ENCODE measurements at places on chromosomes 5 and 9.
A peak's percentile ranks its signal among the peaks of the same experiment; 100 is the strongest.

GRCh38 chr9:76883341-76883855 lies 22.5 kb downstream of the PRUNE2 start:
- DNase-seq, result no peak

GRCh38 chr9:134214766-134215419 lies 50.5 kb upstream of the RNU6ATAC start:
- DNase-seq, result no peak

DNA sequence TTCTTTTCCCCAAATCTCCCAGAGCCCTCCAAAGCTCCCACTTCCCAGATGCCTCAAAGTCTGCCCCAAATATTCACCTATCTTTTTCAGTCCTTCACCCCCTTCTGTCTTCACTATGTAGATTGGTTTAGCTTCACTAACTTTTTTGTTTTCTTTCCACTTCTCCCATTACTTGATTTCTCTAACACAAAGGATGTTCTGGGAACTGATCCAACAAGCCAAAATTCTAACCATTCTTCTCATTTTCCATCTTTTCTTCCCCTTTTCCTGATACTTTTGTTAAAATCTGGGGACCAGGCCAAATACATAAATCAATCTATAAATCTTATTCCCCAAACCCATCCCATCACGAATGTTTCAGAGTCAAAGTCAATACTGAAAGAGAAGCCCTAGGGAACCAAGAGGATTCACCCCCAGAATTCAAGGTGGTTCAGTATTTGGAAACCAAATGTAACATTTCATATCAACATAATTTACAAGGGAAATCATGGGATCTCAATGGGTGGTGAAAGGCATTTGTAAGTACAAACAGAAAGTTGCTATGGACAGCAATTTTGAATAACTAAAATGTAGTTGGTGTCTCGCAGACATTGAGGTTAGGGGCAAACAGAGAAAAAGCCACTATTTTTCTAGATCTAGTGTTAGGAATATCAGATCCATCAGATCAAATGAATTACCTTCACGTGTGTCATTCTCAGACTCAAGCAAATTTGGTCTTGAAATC lies 35.3 kb downstream of the APTX start:
- DNase-seq, result no peak

DNA sequence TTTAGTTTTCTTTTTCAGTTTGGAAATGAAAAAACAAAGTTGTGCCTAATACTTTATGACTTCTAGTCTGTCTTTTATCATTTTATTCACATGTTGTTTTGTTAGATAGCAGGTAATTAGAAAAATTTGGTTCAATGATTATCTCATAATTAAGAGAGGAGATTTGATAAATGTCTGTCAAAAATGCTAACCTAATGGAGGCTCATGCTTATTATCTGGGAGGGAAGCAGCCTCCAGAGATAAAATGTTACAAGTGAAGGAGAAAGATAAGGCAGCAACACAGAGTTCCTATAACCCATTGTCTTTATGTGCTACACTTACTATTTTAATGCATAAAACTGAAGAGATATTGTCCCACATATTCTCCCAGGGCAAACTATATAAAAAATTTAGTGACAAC lies 53.5 kb downstream of the SLC27A6 start:
- peak; percentile 69 for DNase-seq

DNA sequence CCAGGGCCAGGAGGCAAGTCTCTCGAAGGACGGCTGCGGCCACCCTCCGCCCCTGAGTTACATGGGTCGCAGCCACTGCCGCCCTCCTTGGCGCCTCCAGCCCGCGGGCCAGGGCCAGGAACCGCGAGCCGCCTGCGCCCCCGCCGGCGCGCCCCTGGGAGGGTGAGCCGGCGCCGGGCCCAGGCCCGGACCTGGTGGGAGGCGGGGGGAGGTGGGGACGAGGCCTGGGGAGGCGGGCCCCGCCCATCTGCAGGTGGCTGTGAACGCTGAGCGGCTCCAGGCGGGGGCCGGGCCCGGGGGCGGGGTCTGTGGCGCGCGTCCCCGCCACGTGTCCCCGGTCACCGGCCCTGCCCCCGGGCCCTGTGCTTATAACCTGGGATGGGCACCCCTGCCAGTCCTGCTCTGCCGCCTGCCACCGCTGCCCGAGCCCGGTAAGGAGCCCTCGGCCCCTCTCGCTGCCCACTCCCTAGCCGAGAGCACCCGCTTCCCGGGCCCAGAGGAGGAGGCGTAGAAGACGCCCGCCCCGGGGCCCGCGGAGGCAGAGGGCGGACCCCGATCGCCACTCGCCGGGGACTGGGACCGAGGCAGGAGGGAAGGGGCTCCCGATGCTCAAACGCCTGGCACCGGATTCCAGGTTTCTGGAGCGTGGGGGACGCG lies at the start of gene ASS1:
Gene ASS1, plus strand, starts transcription at position 397 of the 657 bp plus-strand sequence. CDS start 7,268 bp downstream, outside the sequence.
- DNase-seq, result no peak

DNA sequence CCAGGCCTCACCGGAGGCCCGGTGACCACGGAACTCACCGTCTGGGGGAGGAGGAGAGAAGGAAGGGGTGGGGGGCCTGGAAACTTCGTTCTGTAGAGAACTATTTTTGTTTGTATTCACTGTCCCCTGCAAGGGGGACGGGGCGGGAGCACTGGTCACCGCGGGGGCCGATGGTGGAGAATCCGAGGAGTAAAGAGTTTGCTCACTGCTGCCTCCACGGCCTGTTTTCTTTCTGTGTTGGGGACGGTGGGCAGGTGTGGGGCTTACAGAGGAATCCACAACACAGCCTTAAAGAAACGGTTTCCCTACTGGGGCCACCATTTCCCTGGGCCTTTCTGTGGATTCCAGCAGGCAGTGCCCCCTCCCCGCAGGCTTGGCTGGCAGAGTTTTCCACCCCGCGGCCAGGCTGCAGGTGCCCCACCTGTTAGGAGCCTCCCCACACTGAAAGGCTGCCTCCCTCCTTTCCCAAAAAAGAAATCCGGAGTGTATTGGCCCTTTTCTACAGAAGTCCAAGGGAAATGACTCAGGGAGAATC lies 80.8 kb downstream of the NTNG2 start:
- DNase-seq, result peak; percentile 65

GRCh38 chr5:140043508-140043872 lies 391 bp upstream of the NRG2 start:
- no peak for DNase-seq

DNA sequence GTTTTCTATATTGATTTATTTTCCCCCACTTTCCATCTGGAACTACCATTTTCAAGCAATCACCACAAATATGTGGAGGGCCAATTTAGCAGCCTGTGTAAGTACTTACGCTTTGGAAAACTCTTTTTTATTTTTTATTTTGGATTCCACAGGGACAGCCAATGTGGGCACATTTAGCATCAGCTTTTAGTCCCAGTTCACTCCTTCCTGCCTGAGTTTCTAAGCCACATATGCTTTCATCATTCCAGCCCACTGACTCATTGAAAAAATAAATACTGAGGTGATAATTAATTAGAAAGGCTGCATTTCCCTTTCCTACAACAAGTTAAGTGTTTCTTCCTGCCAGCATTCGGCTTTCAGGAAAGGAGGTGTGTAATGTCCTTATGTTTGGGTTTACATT lies 76.8 kb downstream of the TMEM167A start:
- DNase-seq, result no peak

DNA sequence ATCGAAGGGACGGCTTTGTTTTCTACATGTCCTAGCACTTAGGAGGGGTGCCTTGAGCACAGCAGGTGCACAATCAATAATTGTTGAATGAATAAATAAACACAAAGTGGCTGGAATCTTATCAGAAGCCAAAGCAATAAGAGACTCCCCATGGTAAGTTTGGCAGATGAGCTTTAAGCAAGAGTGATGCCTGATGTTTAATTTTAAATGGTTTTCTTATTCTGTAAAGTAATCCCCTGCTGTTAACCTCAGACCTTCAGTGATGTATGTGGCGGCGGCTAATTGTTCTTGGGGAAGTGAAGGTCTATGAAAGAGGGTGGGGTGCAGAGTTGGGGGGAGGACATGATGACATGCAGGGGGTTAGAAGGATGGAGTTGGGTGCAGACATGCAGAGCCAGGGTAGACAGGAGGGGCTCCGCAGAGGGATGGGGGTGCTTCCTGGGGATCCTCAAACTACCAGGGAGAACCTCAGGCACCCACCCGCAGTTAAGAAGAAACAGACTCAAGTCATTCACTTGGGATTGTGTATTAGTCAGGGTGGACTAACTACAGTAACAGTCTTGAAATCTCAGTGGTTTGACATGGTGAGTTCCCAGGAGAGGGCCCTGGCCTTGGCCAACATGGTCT lies 65.7 kb upstream of the SHB start:
- no peak for DNase-seq

DNA sequence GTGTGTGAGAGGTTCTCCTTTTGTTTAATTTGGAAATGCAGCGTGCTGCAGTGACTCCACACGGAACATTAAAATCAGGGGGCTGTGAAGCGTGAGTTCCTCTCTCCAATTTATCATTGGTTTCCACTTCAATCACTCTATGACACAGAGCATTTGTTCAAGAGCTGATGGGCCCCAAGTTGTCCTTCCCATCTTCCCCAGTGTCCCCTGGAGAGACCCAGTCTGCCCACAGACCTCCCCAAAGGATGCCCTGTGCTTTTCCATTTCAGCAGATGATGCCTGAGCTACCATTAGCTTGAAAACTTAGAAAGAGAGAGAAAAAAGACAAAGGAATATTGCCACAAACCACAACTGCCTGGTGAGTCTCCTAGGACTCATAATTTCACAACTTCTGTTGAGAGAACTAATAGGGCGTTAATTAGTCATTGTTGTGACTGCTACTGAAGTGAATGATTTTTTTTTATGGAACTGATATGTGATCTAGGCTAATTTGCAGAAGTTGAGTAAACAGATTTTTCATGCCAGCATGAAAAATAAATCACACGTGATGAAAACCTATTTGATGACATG lies 772.7 kb downstream of the SEMA5A start:
- DNase-seq, result no peak

DNA sequence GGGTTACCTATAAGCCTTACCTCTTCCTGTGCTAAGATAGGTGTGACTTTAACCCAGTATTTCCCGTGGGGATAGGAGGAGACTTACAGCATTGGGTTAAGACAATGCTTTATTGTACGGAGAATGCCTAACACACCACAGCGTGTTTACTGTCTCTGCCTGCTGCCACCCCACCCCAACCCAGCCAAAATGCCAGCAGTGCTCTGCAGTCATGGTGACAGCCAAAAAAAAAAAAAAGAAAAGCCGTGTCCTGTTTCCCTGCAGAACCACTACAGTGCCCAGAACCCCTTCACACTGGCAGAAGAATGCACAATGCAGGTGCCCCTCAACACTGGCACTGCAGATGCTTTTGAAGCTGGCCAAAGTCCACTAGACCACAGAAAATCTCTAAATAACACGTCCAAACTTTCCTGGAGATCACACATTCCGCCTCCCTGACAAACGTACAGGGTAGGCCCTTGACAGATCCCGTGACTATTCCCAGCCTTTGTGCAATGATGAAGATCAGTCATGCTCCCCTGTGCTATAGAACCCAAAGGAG lies 102.2 kb downstream of the SERINC5 start:
- no peak for DNase-seq

GRCh38 chr9:20760246-20760891 lies 76.3 kb downstream of the FOCAD start:
- peak; percentile 53 for DNase-seq

DNA sequence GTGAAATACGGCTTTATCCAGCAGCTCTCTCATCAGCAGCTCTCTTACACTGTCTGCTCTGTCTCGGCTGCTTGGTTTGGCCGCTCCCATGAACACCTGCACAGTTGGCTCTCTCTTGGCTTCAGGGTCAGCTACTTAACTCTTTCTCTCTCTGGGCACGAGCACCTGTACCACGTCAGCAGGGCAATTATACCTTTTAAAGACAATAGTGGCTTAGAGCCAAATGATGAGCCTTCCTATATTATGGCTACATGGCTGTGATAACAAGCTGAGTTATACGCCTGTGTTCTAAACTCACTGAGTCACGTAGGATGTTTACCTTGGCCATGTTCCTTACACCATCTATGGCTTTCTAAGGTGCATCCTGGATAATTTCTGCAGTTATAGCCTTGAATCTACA lies 69.2 kb upstream of the CTNND2 start:
- DNase-seq, result no peak

GRCh38 chr9:134381671-134382516 lies 55.6 kb downstream of the RXRA start:
- DNase-seq, result peak; percentile 1

DNA sequence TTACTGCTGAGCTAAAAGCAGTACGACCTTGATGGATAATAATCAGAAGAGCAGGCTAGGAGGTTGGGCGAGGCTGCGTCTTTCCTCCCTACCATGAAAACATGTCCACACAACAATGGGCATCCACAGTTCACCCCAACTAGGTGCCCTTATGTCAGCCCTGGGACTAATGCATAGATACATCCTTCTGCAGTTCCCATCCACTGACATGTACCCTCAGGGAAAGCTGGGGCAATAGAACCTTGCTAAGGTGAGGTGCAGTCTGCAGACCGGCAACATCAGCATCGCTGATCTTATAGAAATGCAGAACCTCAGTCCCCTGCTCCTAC lies 697 bp upstream of the PRUNE2 start:
- DNase-seq, result no peak

DNA sequence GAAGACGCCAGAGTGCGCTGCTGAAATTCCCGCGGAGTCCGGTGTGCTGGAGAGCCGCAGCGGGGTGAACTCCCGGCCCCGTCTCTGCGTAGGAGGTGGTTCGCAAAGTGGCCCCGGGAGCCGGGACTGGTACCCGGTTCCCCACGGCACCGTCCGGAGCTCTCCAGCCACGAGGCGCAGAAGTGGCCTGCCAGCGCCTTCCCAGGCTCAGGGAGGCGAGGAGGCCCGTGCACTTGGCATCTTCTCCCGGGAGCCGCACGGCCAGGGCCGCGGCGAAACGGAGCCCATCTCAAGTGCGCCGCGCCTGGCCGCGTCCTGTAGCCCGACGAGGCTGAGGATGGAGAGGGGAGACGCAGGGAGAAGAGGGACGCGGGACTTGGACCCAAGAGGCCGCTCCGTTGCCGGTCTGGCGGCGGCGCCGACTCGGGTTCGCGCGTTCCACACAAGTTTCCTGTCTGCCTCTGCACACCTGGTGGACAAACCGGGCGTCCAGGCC lies 1.1 kb upstream of the IRX1 start:
- peak; percentile 53 for DNase-seq

GRCh38 chr9:113919382-113919781 lies 43.3 kb downstream of the ZNF618 start:
- no peak for DNase-seq

- DNase-seq, result peak; percentile 12
Measured at GRCh38 chr5:144089401-144090021, 80.9 kb downstream of the YIPF5 start.

- no peak for DNase-seq
Measured at GRCh38 chr5:139418793-139419192, 14.9 kb upstream of the SPATA24 start.

- DNase-seq, result no peak
Measured at GRCh38 chr5:139660105-139660922, 12.2 kb downstream of the CXXC5 start.

All from OCI-M1 (cell line).